ENCODE measurements at places on chromosomes 11 and 22.
A peak's percentile ranks its signal among the peaks of the same experiment; 100 is the strongest.

DNA sequence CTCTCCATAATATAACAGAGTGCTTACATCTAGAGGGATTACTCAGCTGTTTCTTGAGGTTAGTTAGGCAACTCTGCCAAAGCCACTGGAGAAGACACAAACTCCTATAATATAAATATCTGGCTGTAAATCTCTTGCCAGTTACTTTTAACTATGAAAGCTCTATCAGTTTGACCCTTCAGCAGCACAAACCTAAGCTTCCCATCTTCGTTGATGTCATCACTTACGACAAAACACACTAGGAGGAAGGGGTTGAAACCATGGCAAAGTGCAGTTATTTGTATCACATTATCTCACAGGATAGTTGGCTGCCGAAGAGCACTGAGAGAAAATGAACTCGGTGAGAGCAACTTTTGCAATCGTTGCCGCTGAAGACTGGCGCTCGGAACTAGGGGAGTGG is 922.1 kb downstream of the OPCML start:
- DNase-seq = no peak

DNA sequence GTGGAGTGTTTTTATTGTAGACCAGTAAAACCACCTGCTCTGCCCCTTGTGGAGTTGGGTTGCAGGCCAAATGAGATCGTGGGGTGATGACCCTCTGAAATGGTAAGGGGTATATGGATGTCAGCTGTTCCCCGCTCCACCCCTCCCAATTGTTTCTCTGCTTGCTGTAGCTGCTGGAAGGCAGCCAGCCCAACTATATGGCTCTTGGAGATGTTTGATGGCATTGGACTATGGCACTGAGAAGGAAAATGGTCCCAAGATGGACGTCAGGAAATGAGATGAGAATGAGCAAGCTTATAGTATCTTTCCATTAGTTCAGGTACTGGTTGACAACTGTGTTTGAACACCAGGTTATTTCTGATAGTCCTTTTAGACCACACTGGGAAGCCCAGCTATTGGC is 94.8 kb upstream of the SORL1-AS1 start:
- DNase-seq = no peak

DNA sequence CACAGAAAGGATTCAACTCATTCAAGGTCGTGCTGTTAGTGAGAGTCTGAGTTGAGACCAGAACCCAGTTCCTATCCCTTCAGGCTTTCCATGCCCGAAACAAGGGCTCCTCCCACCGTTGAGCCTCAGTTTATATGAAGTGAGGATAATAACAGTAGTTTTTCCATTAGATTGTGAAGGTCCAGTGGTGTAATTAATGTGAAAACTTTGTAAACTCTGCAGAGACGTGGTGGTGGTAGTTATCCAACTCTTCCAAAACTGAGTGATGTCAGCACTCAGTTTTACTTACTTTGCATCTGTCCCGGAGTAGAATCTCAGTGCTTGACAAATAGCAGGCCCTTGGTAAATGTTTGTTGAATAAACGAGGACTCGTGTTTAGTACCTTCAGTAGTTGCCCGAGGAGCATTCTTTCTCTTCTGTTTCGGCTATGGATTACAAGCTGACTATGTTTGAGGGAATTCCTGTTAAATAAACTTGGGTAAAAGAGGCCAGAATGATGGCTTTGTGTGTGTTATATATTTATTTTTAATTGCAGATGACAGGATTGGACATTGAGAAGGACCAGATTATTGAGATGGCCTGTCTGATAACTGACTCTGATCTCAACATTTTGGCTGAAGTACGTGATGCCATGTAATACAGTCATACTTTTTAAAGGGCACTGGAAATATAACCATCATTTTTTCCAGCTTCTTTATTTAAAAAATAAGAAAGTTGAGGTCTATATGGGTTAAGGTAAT is 1.0 kb downstream of the REXO2 start:
- DNase-seq = no peak

DNA sequence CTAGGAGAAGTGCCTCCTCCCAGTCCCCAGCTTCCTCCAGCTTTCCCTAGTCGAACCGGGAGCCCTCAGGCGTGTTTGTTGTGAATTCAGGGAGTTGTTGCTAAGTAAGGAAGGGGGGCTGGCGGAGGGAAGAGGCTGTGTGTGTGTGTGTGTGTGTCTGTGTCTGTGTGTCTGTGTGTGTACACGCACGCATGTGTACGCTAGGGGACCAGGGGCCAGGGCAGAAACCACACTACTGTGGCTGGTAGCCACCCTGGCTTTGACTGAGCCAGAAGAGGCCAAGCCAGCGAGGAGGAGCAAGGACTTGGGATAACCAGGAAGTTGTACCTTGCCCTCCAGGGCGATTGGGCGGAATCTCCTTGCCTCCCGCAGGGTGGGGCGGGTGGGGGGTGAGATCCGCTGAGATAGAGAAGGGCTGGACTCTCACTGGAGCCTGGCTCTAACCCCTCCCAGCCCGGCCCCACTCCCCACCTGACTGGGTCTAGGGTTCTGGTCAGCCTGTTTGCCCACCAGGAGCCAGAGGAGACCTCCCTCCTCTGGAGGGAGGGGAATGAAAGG is 7.5 kb downstream of the BCL9L start:
- DNase-seq = no peak

DNA sequence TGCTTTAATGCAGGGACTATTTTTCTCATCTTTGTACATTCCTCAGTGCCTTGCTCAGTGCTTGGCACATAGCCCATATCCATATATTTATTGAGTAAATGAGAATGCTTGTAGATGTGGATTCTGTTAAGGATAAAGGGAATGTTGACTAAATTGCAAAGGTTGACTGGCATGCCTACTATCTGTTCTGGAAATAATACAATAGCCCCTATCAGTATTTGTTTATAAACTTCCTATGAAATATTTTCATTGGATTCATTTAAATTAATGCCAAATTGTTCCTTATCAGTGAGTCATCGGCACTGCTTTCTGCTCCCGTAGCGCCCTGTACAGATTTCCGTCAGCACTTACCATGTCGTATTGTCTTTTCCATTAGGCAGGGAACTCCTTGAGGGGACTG is 8.0 kb downstream of the RNF121 start:
- DNase-seq = no peak

- DNase-seq = no peak
Measured at GRCh38 chr11:119752345-119752871, 23.4 kb upstream of the NECTIN1 start.

DNA sequence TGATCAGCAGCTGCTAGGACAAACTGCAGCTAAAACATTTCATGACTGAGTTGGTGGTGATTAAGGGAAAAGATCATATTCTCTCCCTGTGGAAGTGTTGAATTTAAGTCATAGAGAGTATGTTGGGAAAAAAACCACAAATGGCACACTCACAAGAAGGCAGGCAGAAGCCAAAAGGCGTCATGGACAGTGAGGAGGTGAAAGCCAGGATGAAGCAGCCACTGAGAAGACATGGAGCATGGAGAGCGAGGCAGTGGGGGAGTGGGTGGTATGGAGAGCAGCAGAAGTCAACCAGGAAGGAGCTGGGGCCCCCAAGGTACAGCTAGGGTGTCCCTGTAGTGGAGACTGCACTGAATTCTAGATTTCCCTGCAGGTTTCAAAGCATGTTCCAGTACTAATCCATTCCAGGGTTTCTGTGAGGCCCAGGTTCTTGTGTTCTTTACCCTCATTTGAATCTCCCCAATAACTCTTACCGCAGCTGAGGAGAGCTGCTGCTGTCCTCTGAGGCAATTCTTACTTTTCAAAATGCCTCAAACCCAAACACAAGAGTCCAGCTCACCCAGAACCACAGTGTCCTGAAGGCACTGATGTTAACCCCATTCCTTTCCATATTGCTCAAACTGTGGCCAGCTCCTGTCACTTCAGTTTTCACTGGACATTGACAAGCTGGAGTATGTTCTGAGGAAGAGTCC is 191.8 kb upstream of the E2F8 start:
- no peak for DNase-seq

- DNase-seq = no peak
Measured at GRCh38 chr22:42892571-42893316, 35.7 kb upstream of the ARFGAP3 start.

- no peak for DNase-seq
Measured at GRCh38 chr11:39174196-39174595, 2285.3 kb downstream of the LRRC4C start.

DNA sequence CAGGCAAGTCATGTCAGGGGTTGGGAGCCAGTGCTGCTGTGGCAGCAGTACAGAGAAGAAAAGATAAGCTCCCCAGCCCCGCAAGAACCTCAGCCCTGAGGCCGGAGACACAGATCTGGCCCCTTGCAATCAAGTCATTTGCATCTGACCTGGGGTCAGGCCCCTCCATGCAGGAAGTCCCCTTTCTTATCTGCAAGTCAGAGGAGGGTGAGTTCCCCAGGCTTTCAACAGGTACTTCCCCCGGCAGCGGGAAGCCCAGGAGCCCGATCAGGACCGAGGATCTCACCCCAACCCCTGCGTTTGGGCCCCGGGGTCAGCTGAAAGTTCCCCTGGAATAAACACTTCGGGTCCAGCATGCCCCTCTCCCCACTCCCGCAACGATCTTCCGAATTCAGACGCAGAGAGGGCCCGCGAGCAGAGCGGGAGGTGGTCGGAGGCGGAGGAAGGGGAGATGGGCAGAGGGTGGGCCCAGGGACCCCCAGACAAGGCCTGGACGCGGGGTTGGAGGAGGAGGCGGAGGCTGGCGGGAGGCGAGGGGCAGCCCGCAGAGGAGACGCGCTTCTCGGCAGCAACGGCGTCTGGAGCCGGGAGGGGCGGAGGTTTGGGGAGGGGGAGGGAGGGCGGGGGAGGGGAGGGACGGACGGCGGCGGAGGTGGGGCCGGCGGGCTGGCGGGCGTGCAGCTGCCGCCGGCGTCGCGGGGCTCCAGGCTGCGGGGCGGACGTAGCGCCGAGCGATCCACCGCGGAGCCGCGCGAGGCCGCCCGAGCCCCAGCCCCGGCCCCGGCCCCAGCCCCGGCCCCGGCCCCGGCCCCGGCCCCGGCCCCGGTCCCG is at the start of gene TSPAN18:
TSS of gene TSPAN18 (plus strand) at position 680 of the 831 bp plus-strand sequence. CDS start 179,455 bp downstream, outside the sequence.
- DNase-seq = no peak

GRCh38 chr22:50602338-50602700 is 1.7 kb downstream of the MAPK8IP2 start:
- DNase-seq = no peak

GRCh38 chr22:48428631-48429371 is 1398.9 kb downstream of the BRD1 start:
- DNase-seq = no peak

DNA sequence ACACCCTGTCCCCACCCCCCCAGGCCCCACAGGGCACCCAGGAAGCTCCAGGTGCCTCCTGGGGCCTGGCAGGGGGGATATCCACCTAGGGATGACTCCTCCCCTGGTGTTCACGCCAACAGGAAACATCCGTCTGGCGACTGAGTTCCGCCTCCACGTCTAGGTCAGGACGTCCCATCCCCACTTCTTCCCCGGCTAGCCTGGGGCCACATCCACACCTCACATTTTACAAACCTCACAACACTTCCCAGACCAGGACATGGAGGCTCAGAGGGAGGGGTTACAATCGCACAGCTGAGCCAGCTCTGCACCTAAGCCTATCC is 21.0 kb downstream of the MAFF start:
- no peak for DNase-seq

GRCh38 chr11:3133261-3134217 is 31.6 kb downstream of the OSBPL5 start:
- DNase-seq = no peak

DNA sequence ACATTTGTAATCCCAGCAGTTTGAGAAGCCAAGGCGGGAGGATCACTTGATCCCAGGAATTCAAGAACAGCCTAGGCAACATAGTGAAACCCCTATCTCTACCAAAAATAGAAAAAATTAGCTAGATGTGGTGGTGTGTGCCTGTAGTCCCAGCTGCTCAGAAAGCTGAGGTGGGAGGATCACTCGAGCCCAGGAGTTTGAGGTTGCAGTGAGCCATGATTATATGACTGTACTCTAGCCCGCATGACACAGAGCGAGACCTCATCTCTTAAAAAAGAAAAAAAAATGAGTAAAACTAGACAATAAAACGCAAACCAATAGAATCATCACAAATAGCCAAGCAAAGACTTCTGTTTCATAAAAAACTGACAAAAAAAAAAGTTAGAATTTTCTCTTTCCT is 21.8 kb downstream of the NUCB2 start:
- DNase-seq = no peak

- DNase-seq = no peak
Measured at GRCh38 chr22:42544686-42545085, 9.1 kb upstream of the SERHL2 start.

GRCh38 chr11:13169709-13170108 is 107.9 kb upstream of the BMAL1 start:
- no peak for DNase-seq

- DNase-seq = peak; percentile 42
Measured at GRCh38 chr22:38316364-38317121, 690 bp downstream of the CSNK1E start.

DNA sequence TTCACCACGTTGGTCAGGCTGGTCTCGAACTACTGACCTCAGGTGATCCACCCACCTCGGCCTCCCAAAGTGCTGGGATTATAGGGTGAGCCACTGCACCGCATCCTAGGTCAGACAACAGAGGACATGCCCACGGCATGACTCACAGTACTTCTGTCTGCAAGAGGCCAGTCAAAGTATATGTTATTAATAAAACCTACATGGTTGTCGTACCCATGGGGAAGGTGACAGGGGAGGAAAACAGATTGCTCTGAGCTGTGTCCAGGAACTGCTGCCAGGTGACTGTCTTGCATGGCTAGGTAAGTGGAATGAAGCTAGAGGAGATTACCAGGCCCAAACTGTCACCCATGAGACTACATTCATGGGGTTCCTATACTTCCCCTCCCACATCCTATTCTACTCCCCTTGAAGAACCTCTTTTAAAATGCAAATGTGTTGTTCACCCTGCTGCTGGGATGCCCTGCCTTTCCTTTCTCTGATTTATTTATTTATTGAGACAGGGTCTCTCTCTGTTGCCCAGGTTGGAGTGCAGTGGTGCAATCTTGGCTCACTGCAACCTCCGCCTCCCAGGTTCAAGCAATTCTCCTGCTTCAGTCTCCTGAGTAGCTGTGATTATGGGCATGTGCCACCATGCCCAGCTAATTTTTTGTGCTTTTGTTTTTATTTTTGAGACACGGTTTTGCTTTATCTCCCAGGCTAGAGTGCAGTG is 2.0 kb upstream of the NLRX1 start:
- no peak for DNase-seq

- DNase-seq = peak; percentile 81
Measured at GRCh38 chr11:130002846-130003716, 446 bp upstream of the PRDM10 start.

GRCh38 chr22:42912059-42912458 is 55.0 kb upstream of the ARFGAP3 start:
- DNase-seq = no peak

GRCh38 chr22:32932176-32932575 is 126.0 kb downstream of the SYN3 start:
- DNase-seq = no peak

- DNase-seq = no peak
Measured at GRCh38 chr11:126680131-126680530, 320.4 kb downstream of the KIRREL3 start.

DNA sequence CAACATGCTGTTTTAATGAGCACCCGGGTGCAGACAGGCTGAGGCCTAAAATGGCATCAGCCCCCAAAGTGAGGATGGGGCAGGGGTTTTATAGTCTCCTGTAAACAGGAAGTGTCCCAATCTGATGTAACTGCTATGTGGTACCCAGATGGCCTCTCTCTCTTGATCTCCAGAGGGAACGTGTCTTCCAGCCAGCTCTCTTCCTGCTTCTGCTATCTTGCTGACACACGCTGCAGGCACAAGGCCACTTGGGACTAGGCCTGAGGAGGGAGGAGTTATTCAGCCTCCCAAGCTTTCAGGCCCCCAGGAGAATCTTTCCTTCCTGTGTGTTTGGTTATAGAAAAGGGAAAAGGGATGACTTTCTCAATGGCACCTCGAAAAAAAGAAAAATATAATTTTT is 11.4 kb upstream of the VSTM5 start:
- no peak for DNase-seq
